ENCODE measurements at places on chromosomes 11 and 22.

DNA sequence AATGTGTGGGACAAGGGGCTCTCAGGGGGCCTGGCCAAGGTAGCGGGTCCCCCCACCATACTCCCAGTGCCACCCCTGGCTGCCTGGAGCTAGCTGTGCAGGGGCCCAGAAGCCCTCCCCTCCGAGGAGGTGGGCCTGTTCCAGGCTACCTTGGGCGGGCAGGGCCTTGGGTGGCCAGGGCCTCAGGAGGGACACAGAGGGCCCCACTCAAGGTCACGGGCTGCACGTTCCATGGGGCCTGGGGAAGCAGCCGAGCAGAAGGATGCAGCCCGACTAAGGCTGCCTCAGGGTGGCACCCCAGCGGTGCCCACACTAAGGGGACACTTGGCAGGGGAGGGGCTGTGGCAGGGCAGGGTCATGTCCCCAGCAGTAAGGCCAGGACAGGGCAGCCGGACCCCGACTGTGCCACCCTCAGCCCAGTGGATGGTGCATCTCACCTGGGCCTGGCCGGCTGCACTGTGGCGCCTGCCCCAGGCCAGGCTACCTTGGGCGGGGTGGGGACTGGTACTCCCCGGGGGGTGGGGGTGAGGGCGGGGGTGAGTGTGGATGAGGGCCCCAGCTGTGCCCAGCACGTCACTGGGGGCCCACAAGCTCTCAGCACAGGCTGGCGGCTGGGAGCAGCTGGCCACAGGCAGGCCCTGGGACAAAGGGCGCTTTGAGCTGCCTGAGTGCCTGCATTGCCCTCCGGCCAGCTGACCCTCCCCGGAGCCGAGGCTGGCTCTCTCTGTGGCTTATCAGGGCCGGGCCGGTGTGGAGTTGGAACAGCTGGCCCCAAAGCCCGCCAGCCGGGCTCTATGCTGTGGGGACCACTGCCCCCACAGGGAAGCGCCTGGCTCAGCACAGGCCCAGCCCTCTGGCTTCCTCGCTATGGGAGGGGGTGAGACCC is 117.1 kb downstream of the KCNQ1 start:
- no peak overlapping the region for H3K4me3 ChIP-seq
- DNase-seq = no peak
- H3K27me3 ChIP-seq = no peaks in the 10 kb centered on the region
- no peaks in the 10 kb centered on the region for H3K36me3 ChIP-seq

GRCh38 chr11:119145551-119145950 is 3.3 kb upstream of the ABCG4 start:
- no peaks in the 10 kb centered on the region for H3K36me3 ChIP-seq
- no peak for DNase-seq
- H3K27me3 ChIP-seq = no peaks in the 10 kb centered on the region
- H3K4me3 ChIP-seq = no peak overlapping the region
- H3K27ac ChIP-seq = no peak overlapping the region
- no peaks in the 10 kb centered on the region for H3K4me1 ChIP-seq

DNA sequence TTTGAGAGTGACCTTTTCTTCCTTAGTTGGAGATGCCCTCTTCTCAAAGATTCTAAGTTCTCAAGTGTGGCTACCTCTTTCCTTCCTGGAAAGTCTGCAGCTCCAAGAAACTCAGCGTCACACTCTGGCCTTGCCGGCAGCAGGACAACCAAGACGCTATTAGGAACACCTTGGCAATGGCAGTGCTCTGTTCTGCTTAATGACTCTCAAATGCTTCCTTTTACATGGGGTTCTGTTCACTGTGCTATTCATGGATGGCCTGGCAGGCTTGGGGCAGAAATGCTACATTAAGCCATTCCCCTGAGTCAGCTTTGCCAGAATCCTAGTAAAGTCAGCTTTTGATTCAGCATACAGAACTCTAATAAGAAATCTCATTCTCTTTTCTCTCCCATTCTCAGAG is 25.9 kb downstream of the LARGE2 start:
- no peak overlapping the region for H3K4me3 ChIP-seq
- H3K4me1 ChIP-seq = no peaks in the 10 kb centered on the region
- H3K36me3 ChIP-seq = peaks cover 51% of the 10 kb centered on the region
- H3K27ac ChIP-seq = no peak overlapping the region
- DNase-seq = no peak

DNA sequence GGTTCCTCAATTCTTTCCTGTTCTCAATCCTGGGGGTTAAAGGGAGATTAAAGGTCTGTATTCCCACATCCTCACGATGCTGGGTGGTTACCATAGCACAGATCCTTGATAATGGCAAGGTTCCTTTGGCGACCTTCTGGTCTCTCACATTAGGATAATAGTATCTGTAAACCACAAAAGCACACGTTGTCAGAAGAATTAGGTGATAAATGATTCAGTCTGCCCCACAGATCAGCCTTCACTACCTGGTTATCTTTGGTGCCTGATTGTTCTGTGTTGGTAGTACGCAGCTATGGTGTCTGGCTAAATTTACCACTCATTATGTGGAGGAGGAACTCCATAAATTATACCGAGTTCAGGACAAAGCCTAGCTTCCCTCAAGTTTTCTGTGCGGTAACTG is 78.4 kb downstream of the C2CD3 start:
- peaks cover 49% of the 10 kb centered on the region for H3K36me3 ChIP-seq
- H3K27ac ChIP-seq = no peak overlapping the region
- H3K4me1 ChIP-seq = no peaks in the 10 kb centered on the region
- H3K4me3 ChIP-seq = no peak overlapping the region
- H3K27me3 ChIP-seq = no peaks in the 10 kb centered on the region

GRCh38 chr22:47111626-47112581 is 349.5 kb downstream of the TBC1D22A start:
- H3K4me3 ChIP-seq = no peak overlapping the region
- no peak overlapping the region for H3K27ac ChIP-seq
- H3K27me3 ChIP-seq = no peaks in the 10 kb centered on the region
- no peaks in the 10 kb centered on the region for H3K4me1 ChIP-seq

DNA sequence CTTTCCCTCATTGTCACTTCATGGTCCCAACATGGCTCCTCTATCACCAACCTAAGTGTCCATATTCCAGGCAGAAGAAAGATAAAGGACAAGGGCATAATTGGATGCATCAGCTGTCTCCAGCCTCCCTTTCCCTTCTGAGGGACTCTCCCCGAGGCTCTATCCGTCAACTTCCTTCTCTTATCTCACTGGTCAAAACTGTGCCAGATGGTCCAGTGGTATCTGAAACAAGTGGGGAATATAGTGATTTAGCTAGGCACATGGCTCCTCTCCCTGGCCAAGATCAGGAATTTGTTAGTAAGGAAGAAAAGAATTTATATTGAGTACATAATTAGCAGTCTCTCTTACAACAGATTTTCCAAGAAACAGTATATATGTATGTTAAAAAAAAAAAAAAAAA is 12.6 kb upstream of the SPON1 start:
- H3K36me3 ChIP-seq = no peaks in the 10 kb centered on the region
- no peak overlapping the region for H3K27ac ChIP-seq
- H3K4me1 ChIP-seq = no peaks in the 10 kb centered on the region
- H3K4me3 ChIP-seq = no peak overlapping the region
- no peak for DNase-seq

GRCh38 chr11:911031-911889 is 650 bp upstream of the CHID1 start:
- H3K36me3 ChIP-seq = peaks cover under 1% of the 10 kb centered on the region
- DNase-seq = no peak
- H3K4me3 ChIP-seq = peak overlapping the region; percentile 86
- no peaks in the 10 kb centered on the region for H3K27me3 ChIP-seq
- no peaks in the 10 kb centered on the region for H3K4me1 ChIP-seq
- peak overlapping the region; percentile 83 for H3K27ac ChIP-seq

DNA sequence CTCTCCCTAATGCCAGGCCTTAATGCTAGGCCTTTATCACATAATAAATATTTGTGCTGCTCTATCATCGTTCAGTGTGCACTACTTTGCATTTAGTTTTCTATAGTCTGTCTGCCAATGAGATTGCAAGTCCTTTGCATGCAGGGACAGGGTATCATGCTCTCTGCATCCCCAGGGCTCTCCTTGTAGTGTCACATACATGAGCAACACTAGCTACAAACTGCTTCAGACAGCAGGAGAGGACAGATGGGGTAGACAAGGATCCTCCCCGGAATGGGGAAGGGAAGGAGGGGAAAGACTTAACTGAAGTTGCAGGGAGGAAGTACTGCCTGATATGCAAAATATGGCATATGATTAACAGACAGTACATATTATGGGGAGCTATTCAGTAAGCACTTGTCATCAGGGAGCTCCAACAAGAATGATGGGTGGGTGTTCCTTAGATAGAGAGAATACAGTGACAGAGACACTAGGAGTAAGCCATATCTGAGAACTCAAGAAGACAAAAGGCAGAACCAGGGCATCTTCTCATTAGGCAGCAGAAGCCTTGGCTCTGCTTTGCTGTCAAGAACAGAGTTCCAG is 42.8 kb downstream of the ZNF202 start:
- H3K4me1 ChIP-seq = no peaks in the 10 kb centered on the region
- H3K36me3 ChIP-seq = no peaks in the 10 kb centered on the region
- no peak overlapping the region for H3K4me3 ChIP-seq
- H3K27me3 ChIP-seq = no peaks in the 10 kb centered on the region

Measured in ascending aorta (tissue), 2 donors.